ENCODE measurements at places on chromosomes 1 and 21. TPM values are rescaled to one million over a fixed set of nuclear protein-coding genes. Genes with fewer than 3 reads are reported as not detected.

The PGLYRP3 gene
- not detected for total RNA-seq

The ZMPSTE24 gene
- 37.9 TPM for total RNA-seq

The METTL18 gene
- total RNA-seq: 7.3 TPM

The PHTF1 gene
- 15.5 TPM for total RNA-seq

The KCNE2 gene
- total RNA-seq: not detected

The TP53BP2 gene
- 30.9 TPM for total RNA-seq

All from A549 treated with DMSO at 1 μM for 4 hours (cell line).